Stimulated activated CD4-positive, alpha-beta T cell treated with anti-CD3 and anti-CD28 coated beads, Interleukin-1b, Interleukin-23, amount 100 ng/mL, for 4 hours (primary cell): ENCODE measurements at places on chromosomes 13 and 19.

DNA sequence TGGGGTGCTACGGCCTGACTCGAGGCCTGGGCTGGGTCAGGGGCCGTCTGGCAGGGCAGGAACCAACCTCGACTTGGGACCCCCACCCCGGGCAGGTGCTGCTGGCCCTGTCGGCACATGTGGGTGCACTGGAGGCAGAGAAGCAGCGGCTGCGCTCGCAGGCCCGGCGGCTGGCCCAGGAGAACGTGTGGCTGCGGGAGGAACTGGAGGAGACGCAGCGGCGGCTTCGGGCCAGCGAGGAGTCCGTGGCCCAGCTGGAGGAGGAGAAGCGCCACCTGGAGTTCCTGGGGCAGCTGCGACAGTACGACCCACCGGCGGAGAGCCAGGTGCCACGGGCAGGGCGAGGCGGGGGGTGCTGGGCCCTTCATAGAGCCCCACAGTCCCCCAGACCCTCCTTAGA is 5.9 kb downstream of the KLC3 start:
- no peak for DNase-seq

DNA sequence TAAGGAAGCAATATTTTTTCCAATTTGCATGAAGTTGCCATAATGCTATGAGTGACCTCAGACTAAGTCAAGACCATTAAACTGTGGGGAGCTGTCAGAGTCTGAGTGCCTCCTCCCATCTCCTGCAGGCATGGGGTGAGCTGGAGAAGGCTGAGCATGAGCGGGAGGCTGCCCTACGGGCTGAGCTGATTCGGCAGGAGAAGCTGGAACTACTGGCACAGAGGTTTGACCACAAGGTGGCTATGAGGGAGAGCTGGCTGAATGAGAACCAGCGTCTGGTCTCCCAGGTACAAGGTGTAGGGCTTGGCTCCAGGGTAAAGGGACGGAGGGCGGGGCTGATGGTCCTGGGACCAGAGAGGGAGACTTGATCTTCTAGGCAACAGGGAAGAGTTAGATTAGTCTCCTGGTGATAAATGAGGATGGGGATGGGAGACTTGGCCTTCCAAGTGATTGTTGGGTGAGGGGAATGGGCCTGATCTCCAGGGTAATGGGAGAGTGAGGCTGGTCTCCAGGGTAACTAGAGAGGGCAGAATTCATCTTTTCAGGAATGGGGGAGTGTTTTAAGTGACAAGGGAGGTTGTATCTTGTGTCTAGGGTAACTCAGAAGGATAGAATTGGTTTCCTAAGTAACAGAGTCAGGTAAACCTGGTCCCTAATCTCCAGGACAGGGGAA is 36.0 kb downstream of the SPTBN4 start:
- no peak for DNase-seq

DNA sequence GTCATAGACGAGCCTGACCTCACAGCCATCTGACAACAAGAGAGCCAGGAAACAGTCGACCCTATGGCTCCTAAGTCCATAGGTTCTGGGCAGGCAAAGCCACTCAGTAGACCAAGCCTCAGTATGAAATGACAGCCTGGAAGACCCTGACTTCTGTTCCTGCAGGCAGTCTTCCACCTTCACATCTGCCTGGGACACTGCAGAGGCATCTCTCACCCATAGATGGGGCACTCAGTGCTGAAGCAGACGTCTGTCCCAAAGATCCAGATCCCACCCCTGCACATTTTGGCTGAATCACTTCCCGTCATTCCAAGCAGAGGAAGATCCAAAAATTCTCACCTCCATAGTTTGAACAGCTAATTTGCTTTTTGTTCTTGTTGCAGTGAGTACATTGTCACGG is 139.3 kb upstream of the ZNF507 start:
- DNase-seq: no peak

GRCh38 chr13:79782541-79783205 is 301.7 kb downstream of the NDFIP2 start:
- no peak for DNase-seq

DNA sequence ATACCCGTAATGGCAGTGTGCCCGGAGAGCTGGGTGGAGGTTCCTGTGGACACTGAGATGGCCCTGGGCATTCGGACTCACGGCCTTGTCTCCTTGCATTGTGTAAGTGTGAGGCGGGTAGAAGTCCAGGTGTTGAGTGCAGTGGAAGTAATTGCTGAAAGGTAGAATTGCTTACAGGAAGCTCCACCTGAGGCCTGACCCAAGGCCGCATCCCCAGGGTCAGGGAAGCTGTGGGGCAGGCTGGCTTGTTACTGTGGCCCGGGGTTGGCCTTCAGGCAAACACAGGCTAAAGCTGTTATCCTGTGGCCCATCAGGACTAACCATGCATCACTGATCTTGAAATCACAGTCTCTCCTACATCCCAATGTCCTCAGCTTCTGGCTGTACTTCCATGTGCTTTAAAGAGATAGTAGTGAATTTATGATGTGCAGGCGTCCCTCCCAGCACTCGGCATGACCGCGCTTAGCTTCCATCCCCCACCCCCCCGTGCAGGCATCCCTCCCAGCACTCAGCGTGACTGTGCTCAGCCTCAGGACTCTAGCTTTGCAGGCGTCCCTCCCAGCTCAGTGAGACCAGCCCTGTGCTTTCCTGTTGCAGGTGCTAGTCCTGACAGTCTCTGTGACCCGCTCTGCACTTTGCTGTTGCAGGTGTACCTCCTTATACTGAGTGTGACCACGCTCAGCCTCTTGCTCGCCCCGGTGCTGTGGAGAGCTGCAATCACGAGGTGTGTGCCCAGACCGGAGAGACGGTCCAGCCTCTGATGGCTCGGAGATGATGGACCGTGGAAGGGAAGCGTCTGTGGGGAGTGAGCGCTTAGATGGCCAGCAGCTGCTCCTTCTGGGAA is 35.6 kb upstream of the TFDP1 start:
- DNase-seq: no peak

GRCh38 chr19:49890349-49891311 is 6.1 kb downstream of the IL4I1 start:
- peak; percentile 67 for DNase-seq

DNA sequence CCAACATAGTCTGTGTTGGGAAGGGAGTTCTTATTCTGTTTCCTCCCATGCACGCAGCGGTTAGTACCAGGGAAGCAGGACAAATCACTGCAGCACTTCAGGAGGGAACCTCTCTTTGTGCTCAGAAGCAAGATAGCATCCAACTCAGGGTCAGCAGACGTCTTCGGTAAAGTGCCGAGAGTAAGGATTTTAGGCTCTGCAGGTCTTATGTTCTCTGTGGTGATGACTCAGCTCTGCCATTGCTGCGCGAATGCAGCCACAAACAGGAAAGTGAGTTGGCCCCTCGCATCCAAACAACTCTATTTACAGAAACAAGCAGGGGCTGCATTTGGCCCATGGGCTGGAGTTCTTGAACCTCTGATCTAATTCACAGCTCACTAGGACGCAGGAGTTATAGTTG is 122.1 kb upstream of the SPATA13 start:
- DNase-seq: no peak

DNA sequence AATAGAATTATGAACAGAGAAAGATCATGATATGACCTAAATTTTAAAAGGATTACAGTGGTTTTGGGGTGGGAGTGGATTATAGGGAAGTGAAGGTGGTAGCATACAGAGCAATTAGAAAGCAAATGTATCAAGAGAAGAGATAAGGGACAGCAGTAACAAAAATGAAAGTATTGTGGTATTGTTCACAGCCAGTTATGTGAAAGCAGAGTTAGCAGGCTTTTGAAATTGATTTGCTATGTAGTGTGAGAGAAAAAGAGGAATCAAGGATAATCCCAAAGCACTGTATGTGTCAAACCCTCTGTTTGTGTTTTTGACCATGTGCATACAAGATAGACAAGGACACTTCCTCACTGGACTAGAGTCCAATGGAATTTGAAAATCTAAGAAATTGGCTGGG is 1721.4 kb downstream of the PCDH9 start:
- no peak for DNase-seq

DNA sequence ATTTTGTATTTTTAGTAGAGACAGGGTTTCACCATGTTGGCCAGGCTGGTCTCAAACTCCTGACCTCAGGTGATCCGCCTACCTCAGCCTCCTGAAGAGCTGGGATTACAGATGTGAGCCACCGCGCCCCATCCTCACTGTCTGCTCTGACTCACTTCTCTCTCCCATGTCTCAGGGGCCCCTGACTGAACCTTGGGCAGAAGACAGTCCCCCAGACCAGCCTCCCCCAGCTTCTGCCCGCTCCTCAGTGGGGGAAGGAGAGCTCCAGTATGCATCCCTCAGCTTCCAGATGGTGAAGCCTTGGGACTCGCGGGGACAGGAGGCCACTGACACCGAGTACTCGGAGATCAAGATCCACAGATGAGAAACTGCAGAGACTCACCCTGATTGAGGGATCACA is 5.0 kb downstream of the SIGLEC9 start:
- DNase-seq: no peak

GRCh38 chr13:97140611-97141010 is 81.5 kb upstream of the MBNL2 start:
- DNase-seq: no peak

DNA sequence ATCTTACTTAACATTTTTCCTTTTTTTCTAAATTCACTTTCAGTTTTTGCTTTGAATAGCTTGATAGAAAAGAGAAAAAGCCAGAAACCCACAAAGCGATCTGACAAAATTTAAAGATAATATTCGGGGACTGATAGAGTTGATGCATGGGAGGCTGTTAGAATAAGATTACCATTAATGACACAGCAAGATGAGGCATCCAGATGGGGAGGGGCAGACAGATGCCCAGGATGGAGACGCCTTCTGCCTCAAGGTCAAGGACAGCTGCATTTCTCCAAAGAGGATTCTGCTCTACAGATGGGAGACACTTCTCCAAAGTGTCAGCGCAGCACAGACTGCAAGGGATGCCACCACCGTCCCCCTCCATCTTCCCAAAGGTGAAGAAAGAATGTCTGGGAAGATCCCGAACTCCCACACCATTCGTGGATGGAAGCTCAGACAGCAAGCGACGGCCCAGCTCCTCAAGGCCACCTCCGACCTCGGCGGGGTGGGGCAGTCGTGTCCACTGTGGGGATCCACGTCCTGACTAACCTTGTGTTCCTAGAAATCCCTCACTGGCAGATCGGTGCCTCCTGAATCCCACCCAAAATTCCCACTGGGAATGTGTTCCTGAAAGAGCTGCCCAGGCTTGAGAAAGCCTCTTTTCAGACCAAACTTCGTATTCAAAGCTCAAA is 32.9 kb downstream of the NAXD start:
- DNase-seq: no peak

- DNase-seq: no peak
Observed at GRCh38 chr13:58598241-58598640, 966.7 kb downstream of the PCDH17 start.

DNA sequence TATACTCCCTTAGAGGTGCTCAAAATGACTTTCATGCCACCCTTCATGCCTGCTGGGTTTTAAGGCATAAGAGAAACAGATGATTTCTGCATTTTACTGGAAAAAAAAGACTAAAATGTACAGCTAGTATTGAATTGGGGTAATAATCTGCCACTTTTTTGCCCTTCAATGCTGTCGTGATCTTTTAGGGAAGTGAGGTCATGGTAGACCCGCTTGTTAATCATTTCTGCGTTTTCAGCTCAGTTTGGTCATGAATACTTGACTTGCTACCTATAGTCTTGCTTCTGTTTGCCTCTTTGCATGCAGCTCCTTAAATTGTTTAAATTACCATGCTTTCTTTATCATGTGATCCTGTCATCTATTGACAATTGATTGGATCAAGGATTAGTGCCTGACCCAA is 90.4 kb downstream of the PCCA start:
- no peak for DNase-seq

- DNase-seq: peak; percentile 69
Observed at GRCh38 chr19:6753178-6754031, 13.8 kb downstream of the SH2D3A start.

DNA sequence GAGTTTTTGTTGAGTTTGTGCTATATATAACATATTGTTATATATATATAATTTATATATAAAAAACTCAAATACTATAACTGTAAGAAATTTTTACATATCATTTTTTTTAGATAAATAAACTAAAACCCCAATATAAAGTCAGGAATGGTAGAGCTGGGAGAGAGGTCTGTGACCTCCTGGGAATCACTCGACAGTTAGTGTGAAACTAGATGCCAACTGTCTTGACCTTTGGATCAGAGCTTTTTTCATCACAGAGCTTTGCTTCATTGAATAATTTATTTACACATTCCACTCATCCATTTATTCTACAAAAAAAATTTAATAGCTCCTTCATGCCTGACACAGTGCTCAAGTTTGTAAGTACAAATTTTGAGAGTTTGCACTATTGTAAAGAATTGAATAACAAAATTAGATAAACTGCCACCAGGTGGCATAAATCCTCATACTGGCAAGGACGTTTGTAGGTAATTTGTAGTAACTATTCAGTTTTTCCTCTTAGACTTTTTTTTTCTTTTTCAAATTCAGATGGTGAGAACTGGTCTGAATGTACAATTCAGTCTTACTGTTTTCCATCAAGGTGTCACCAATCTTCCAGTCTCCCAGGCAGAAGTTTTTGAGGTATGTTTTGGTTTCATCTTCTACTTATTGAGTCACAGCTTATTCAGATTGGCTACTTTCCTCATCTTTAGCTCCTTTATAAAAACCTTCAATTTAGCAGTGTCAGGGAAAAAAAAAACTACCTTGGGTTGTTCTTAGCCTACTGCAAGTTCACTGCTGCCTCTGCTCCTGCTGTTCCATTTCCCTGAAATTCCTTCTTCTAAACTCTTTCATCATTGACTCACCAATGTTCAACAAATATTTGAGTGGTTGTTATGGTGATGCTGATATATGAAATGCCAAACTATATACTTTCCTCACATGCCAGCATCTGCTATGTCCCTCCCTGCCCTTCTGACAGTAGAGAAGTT is 28.7 kb downstream of the LACC1 start:
- DNase-seq: no peak

- no peak for DNase-seq
Observed at GRCh38 chr13:40404967-40405716, 261.3 kb downstream of the FOXO1 start.

DNA sequence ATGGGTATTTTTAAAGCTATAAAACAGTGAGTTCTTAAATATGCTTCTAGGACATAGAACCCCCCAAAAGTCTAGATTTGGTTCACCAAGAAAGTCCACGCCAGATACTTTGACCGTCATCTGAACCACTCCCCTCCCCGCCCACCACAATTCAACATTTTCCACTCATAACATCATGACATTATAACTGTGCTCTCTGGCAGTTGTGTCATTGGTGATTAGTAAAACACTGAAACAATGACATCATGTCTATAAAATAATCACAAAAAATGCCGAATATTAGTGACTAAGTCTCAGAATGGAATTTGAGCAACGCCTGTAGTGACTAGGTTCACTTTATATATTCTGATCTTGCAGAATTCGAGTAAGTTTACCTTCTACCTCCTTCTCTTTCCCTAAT is 732.3 kb downstream of the FGF9 start:
- DNase-seq: no peak

DNA sequence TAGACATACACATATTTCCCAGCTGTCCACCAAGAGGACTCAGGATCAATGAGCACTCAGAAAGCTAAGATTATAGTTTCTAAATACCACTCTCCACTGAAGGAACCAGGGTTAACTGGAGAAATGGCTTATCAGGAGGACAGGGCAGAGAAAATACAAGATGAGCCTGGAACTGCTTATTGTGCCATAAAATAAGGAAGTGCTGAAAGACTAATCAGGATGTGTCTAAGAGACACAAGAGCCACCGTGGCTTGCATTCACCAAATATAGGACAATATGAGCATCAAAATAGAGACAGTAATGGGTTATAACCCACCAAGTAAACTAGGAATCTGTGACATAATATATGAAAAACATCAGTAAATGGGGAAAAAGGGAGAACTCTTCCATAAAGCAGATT is 32.8 kb downstream of the KLF12 start:
- DNase-seq: no peak
